NCI-H187 treated with DMSO at 0.1 percent for 48 hours (cell line): ENCODE measurements at places on chromosomes 3 and 15.
A peak's percentile ranks its signal among the peaks of the same experiment; 100 is the strongest.

DNA sequence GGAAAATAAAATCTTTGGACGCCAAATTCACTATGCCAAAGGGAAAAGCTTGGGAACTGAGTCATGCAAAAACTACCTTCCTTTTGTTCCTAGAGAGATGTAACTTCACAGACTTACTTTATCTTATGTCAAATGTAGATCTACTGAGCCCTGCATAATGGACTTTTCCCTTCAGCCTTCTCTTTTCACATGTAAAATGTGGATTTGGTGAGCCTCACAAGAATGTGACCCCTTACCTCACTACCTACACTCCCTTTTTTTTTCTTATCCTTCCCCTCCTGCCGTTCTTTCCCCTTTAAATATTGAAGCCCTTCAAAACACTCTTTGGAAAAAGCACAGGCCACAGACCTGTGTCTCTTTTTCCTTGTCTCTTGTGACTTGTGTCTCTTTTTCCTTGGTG, 14.0 kb upstream of the PCCB start:
- no peak for DNase-seq

DNA sequence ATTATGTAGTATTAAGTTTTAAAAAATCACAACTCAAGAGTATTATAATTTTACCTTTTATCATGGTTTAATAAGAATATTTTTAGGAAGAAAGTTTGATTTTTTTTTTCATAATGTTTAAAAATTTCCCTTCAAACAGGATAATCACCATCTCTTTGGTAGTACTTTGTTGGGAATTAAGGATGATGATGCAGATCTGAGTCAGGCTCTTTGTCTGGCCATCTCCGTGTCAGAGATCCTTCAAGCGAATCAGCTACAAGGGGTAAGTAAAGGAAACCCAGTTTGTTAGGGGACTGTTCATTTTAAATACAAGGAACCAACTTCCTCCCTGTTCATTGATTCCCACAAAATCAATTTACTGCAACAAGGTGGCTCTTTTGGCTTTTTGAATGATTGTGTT, 36.8 kb upstream of the NIT2 start:
- DNase-seq: no peak

GRCh38 chr3:3589715-3590130, 209.5 kb upstream of the LRRN1 start:
- no peak for DNase-seq

- DNase-seq: no peak
These were observed 8.4 kb downstream of the CDAN1 start for GRCh38 chr15:42728560-42728959.

DNA sequence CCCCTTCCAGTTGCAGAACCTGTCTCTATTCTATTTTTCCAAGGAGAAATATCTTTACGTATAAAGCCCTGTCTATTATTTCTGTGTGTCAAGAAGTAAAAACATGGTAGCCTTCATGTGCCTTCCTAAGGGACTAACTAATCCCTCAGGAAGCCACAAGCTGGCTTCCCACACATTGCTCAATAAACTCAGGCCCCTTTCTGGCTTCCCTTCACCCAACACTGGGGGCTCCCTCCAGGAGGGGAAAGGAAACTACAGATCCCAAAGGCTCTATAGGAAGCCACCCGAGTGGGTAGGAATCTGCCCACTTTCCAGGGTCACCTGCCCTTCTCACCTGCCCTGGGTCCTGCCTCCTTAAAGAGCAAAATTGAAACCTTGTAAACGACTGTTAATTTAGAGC, 4.6 kb downstream of the TLE3 start:
- DNase-seq: no peak

GRCh38 chr3:130093741-130094391, 12.2 kb downstream of the ALG1L2 start:
- DNase-seq: no peak

DNA sequence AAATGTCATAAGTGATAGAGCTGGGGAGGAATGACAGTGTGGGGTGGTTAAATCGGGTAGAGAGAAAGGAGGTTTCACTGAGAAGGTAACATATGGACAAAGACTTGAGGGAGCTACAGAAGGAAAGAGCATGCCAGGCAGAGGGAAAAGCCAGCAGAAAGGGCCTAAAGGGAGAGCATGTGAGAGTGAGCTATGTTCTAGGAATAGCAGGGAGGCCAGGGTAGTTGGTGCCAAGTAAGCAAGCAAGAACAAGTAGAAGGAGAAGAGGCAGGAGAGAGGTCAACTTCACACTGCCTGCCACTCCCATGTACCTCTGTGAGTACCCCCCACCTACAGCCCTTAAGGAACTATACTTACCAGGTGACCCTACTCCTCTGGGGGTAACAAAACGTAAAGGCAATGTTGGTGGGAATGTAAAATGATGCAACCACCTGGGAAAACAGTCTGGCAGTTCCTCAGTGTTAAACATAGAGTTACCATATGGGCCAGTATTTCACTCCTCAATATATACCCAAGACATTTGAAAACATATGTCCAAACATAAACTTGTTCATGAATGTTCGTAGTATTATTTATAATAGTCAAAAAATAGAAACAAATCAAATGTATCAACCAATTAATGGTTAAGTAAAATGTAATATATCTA, 67.6 kb downstream of the SFMBT1 start:
- no peak for DNase-seq

DNA sequence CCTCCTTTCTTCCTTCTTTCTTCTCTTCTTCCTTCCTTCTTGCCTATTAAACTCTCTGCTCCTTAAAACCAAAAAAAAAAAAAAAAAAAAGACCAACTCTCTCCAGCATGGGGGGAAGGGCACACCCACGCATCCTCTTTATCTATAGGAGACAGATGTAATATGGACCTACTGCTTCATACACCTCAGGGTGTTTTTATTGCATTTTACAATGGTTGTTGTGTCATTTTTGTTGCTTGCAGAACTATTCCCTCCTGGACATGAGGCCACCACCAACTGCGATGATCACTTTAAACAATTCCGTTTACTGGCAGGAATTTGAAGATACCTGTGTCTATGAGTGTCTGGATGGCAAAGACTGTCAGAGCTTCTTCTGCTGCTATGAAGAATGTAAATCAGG, 561.4 kb downstream of the GABRG3 start:
- no peak for DNase-seq

DNA sequence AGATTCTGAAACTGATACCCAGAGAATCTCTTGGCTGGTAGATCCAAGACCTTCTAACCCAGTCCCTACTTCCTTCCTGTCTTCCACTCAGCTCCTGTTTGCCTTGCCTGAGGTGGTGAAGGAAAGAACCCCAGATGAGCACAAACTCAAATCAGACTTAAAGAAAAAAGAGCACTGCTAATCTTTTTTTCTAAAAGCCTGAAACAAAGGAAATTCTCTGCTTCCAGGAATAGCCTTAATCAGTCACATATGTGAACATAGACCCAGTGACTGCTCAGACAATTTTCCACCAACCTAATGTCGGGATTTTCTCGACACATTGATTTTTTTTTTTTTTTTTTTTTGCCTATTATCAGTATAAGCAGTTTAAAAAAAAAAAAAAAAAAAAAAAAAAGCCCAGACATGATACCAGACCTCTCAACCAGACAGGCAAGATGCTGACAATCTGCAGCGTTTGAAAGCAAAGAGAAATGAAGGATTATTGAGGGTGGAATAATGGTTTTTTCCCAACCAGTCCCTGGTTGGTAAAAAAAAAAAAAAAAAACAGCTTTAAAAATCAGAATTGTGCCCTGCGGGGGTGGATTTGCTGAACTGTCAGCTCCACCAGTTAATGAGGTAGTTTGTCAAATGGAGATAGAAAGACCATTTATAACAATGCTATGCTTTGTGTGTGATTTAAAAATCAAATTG, 256.8 kb upstream of the RARB start:
- DNase-seq: no peak

GRCh38 chr3:34284959-34285826, 486.8 kb downstream of the PDCD6IP start:
- no peak for DNase-seq

DNA sequence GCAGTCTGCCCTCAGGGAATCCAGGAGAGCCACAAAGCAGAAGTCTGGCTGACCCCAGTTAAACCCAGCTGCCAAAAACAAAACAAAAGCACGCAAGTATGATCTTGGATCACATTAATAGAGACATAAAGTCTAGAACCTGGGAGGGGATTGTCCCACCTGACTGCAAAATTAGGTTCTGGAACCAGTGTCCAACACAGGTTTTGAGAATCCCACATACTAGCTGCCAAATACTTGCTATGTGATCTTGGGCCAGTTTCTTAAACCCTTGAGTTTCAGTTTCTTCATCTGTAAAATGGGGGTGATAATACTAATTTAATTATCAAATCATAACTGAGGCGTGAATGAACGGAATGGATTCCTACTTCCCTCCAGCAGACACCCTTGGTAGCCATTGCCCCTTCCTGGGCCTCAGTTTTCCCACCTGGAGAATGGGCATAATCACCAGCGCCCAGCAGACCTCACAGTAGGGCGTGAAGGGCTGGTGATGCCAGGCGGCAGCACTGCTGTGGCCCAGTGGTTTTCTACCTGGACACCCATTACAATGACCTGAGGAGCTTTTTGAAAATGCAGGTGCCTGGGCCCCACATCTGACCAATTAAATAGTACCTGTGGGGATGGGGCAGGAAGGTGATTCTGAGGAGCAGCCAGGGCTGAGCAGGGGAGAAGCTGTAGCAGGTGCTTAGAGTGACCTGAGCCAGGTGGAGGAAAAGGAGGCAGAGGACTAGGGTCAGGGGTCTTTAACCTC, 32.2 kb downstream of the GRIP2 start:
- no peak for DNase-seq

GRCh38 chr3:48129921-48130320, 58.3 kb downstream of the CDC25A start:
- no peak for DNase-seq

- no peak for DNase-seq
These were observed 63.7 kb downstream of the SLC12A8 start for GRCh38 chr3:125148836-125149235.

GRCh38 chr3:125129512-125129997, 73.8 kb upstream of the HEG1 start:
- peak; percentile 25 for DNase-seq

GRCh38 chr3:148955544-148956346, 35.6 kb upstream of the GYG1 start:
- no peak for DNase-seq

- no peak for DNase-seq
These were observed 5.2 kb downstream of the GNAI2 start for GRCh38 chr3:50241163-50241562.

GRCh38 chr3:20990896-20991295, 760.1 kb downstream of the ZNF385D start:
- DNase-seq: no peak

- no peak for DNase-seq
These were observed 144.1 kb downstream of the ALDH1A2 start for GRCh38 chr15:57921371-57921770.

GRCh38 chr3:127203024-127203423, 10.1 kb downstream of the PRR23E start:
- DNase-seq: no peak

- no peak for DNase-seq
These were observed 22.4 kb downstream of the NANOGP8 start for GRCh38 chr15:35062738-35063099.
